PC-9 (cell line): ENCODE measurements at places on chromosomes 5 and 9.

DNA sequence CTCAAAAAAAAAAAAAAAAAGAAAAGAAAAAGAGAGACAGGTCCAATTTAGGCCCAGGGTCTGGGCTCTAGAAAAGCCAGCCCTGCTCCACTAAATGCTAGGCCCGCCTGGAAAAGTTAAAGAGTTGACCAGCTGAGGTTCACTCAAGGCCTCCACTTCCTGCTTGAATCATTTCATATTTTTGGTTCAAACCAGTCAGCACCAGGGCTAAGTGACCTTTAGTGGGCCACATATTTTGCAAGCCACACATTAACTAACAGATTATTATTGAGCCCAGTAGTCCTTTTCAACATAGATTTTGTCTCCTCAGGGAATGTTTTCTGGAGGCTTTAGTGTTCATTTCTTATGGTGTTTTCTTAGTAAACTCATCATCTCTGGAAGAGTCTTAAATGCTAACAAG is 156.6 kb downstream of the TLR4 start:
- DNase-seq = no peak

GRCh38 chr9:2816476-2817141 is 27.3 kb downstream of the PUM3 start:
- no peak for DNase-seq

DNA sequence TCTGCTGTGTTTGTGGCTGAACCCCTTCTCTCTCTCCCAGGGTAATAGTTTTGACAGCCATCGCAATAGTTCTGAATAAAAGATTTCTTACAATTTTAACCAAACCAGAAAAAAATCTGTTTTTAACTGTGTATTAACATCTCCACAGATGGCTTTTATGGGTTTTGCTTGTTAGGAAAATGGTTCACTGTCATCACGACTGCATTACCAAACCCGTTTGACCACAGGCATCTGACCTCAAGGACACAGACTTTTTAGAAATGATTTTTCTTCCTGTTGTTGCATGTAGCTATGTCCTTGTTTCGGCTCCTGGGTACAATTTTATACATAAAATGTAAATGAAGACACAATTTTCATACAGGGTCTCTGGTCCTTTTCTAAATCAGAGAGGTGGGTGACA is 316.1 kb downstream of the IRX1 start:
- DNase-seq = no peak

DNA sequence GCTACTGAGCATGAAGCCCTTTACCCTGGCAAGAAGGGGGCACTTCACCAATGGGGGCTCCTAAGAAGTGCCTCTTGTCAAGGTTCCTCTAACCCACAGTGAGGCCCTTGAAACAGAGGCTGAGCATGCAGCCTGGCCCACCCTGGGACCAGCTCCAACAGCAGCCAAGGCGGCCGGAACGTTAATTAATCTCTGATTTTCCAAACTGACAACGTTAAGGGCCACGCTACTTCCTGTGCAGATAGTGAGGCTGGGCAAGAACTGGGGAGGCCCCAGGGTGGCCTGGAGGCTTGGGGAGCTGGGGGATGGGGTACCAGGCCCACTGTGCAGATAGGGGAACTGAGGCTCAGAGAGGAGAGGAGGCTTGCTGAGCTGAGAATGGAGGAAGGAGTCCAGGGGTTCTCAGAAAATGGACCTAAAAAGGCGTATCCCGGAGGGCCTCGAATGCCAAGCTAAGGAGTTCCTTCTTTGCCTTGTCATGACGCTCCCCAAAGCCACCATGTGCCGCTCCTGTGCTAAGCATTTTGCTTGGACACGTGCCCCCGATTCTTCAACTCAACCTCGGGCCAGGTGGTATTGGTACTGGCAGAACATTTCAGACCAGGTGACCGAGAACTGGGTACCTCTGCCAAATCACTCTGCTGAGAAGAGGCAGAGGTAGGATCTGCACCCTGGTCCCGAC is 72.0 kb upstream of the STXBP1 start:
- no peak for DNase-seq

- no peak for DNase-seq
Observed at GRCh38 chr5:146130440-146131045, 25.2 kb upstream of the PLAC8L1 start.

- DNase-seq = no peak
Observed at GRCh38 chr9:135762921-135763320, 60.9 kb downstream of the KCNT1 start.

GRCh38 chr5:134459010-134459403 is 47.3 kb upstream of the CDKN2AIPNL start:
- DNase-seq = no peak

GRCh38 chr5:75510836-75511434 is 494 bp downstream of the CERT1 start:
- no peak for DNase-seq

- DNase-seq = no peak
Observed at GRCh38 chr5:172758834-172759149, 12.2 kb downstream of the DUSP1 start.

DNA sequence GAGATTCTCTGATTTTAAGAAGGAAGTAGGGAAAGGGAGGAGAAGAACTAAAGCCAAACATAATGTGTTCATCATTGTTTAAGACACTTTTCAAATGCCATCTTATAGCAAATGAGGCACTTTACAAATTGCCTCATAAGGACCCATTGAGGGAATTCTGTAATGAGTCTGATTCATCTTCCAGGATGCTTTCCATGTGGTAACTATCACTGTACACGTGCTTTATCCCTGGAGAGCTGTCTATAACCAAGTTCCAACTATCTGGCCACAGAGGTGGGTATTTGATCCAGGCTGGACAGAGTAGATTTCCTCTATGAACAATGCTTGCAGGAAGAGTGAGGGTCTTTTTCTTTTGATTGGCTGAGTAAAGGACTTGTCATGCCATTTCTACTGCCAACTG is 183.5 kb upstream of the NFIB start:
- no peak for DNase-seq

DNA sequence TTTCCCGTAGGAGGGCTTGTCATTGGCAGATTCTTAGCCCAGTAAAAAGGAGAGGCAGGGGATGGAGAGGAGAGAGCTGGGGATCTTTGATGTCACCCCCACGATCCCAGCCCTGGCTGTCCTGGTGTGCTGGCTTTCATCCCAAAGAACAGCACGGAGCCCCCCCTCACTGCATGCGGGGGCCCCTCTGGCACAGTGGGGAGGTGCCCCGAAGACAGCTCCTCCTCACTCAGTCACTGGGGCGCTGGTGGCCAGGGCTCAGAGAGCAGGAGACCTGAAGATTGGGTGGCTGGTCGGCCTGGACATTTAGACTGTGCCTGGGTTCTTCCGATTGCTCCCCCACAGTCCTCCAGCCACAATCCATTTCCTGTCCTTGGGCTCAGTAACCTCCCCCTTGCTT is 207.5 kb downstream of the MELK start:
- DNase-seq = no peak

DNA sequence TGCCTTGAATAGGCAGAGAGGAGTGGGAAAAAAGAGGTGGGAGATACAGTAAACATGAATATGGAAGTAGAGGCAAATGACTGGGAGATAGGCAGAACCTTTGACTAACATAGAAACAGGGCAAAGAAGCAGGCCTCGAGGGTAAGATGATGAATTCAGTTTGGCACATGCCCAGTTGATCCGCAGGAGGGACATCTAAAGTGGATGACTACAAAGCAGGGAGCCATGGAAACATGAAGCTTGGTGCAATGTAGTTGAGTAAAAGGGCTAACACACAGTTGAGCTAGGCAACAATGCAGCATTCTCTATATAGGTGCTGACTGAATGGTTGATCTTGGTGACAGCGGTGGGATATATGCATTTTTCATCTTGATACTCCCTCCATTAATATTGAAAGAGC is 253.8 kb downstream of the DMRT2 start:
- no peak for DNase-seq

GRCh38 chr5:42620579-42621216 is 135.9 kb upstream of the CCDC152 start:
- DNase-seq = no peak

GRCh38 chr9:19133549-19134345 is 6.5 kb upstream of the PLIN2 start:
- DNase-seq = no peak

DNA sequence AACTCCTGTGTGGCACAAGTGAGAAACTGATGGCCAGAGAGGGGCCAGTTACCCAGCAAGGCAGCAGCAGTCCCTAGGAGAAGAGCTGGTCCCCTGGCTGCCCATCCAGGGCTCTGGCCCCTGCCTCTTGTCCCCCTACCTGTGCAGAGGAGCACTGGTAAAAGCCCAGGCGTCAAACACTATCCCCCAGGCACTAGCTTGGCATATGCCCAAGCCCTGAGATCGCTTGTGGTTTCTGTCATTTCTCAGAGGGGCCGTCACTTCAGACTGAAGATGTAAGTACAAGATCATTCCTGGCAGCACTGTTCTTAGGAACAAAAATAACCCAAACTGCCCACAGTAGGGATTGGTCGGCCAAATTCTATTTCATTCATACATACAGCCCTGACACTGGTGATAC is 53.9 kb downstream of the COL15A1 start:
- DNase-seq = no peak

DNA sequence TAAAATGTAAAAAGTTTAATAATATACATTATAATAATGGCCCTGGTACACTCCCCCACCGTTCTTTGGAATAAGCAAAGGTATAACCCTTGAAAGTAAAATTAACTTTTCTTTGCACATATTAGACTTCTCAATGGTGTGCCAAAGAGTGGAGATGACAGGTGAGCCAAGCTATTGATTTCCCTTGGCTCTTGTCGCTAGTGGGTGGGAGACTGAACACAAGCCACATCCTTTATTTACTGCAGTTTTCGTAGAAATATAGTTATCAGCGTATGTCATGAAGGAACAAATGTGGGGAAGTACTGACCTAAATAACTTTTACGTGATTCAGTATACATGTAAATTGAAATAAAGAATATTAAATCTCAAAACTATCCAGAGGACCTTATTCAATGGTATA is 549.3 kb downstream of the RAB3C start:
- no peak for DNase-seq
